ENCODE measurements at places on chromosomes 1 and 21. TPM values are rescaled to one million over a fixed set of nuclear protein-coding genes. Genes with fewer than 3 reads are reported as not detected.

DNA sequence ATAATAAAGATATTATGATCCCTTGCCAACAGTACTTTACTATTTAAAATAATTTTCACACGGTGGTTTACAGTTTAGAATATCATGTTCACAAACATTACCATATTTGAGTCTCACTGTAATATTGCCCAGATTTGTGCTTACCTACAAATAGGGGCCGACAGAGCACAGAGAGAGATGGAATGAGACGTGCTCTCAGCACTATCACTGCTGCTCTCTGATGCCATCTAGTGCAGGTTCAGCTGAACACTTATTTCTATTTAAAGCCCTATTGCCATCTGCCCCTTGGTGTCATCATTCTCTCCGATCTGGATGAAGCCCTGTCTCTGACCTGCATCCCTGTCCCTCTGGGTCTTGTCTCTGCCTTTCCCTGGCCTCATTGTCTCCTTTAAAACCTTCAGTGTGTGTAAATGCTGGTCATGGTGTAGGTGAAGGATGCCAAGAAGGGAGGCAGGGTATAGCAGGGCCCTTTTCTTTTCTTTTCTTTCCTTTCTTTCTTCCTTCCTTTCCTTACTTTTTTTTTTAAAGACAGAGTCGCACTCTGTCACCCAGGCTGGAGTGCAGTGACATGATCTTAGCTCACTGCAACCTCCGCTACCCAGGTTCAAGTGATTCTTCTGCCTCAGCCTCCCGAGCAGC lies 6.9 kb upstream of the GPATCH4 start:
- DNase-seq: peak; percentile 78

- DNase-seq: no peak
These were observed 83.5 kb upstream of the ZNF281 start for GRCh38 chr1:200493344-200493743.

- DNase-seq: peak; percentile 6
These were observed 680 bp upstream of the CNN3 start for GRCh38 chr1:94927405-94928175.

GRCh38 chr1:202966006-202966898 lies 805 bp downstream of the CYB5R1 start:
- DNase-seq: peak; percentile 9

DNA sequence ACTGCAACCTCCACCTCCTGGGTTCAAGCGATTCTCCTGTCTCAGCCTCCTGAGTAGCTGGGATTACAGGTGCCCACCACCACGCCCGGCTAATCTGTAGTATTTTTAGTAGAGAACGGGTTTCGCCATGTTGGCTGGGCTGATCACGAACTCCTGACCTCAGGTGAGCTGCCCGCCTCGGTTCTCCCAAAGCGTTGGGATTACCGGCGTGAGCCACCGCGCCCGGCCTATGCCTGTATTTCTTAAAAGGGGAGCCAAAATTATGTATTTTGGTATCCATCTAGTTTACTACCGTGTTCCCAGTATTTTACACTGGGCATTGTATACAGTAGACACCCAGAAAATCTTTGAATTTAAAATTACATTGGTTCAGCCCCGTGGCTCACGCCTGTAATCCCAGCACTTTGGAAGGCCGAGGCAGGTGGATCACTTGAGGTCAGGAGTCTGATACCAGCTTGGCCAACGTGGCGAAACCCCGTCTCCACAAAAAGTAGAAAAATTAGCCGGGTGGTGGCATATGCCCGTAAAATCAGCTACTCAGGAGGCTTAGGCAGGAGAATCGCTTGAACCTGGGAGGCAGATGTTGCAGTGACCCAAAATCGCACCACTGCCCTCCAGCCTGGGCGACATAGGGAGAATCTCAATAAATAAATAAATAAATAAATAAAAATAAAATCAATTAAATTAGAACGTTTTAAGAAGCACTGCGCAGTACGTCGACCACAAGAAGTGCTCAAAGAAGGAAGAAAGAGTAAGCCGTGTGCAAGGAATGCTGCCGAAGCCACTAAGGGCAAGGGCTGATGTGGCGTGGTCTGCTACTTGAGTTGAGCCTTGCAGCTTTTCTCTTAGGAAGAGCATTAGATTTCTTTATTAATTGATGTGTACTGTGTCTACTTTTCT lies 1.5 kb upstream of the THRAP3 start:
- DNase-seq: no peak

GRCh38 chr1:228104526-228105269 lies 1.6 kb upstream of the C1orf35 start:
- DNase-seq: no peak

DNA sequence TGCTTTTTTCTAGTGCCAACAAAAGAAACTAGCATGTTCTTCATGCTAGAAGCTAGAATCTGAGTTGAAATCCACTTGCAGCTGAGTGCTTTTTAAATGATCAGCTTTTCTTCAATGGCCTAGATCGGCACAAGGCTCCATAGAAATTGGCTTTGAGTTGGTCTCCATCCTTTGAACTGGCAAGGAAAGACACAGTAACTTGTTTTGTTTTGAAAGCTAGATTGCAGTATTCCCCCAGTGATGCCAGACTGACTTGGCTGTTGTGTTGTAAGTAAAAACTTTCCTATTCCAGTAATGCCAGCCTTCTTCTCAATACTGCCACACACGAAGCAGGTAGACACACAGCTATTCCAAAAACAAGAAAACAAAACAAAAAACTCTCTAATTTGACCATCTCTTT lies 139.1 kb downstream of the FMN2 start:
- no peak for DNase-seq

DNA sequence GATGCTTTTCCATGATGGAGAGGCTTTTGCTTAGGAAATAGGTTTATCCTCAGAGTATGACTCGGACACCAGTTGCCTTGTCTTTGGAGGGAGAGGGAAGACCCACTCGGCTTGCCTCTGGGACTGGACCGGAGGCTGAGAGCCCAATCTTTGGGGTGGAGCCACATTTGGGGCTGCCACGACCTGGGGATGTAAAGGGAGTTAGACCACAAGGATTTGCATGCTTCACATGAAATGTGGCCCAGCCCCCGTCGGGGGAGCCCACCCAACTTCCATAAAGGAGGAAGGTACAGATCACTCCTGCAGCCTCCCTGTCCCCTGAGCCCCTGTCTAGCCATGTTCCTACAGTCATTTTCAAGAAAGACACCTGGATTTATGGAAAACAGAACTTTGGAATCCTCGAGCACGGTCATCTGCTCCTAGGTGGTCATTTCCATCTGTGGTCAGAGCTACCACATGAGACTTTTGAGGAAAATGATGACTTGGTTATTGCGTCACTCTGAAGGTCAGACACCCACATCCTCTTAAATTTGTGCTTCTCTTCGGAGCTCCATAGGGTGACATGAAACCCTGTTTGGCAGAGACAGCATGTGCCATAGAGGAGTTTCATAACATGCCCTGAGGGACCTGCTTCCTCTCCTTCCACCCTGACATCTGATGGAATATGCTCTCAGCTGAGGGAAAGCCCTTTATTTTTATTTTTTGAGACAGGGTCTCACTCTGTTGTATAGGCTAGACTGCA lies 99.4 kb upstream of the SLC45A1 start:
- no peak for DNase-seq

DNA sequence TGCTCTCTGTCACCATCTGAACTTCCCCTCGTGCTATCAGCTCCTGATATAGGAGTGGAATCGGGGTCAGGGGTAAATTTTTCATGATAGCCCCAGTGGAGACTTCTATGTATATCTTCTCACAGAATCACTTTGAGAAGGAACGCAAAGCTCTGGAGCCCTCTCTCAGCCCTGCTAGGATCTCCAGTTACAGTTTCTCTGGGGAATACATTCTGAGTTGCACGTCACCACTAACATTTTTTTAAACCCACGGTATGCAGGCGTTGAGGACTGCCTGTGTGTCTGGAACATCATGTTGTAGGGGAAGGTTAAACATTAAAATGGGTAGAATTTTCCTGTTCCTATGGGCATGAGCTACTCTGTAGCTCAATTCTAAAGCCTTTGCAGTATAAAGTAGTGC lies 116.4 kb upstream of the FAM78B start:
- DNase-seq: no peak

- DNase-seq: peak; percentile 82
These were observed 146.0 kb upstream of the KIAA0040 start for GRCh38 chr1:175338387-175339135.

DNA sequence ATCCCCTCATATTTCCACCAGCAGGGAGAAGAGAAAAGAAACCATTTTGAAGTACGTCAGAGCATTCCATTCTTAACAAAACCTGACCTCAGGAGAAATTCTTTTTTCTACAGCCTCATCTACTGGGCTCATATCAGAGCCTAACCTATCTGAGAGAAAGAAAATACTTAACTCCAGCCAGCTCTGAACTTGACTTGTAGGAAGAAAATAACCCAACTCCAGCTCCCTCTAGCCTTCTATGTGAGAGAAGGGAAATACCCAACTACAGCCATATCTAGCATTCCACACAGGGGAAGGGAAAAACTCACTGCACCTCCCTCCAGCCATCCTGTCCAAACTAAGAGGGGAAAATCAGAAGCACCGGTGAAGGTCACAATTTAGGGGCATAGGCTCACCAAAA lies 57.7 kb downstream of the SPATA6 start:
- no peak for DNase-seq

GRCh38 chr21:41425954-41426675 lies at the start of gene MX1:
Gene MX1, plus strand, starts transcription at chr21:41426239. Its CDS starts 5,832 bp downstream, at chr21:41432071.
- peak; percentile 96 for DNase-seq

GRCh38 chr21:15051644-15052458 lies 12.9 kb downstream of the NRIP1 start:
- no peak for DNase-seq

- DNase-seq: no peak
These were observed 1660.8 kb downstream of the PLA2G4A start for GRCh38 chr1:188489336-188490112.

RUNX3 gene
- total RNA-seq: 167 TPM

HES2 gene
- 0.05 TPM for total RNA-seq

MAPKAPK2 gene
- total RNA-seq: 64.7 TPM

Measured in activated CD4-positive, alpha-beta T cell treated with anti-CD3 and anti-CD28 coated beads for 36 hours (primary cell).